Activated CD4-positive, alpha-beta T cell treated with anti-CD3 and anti-CD28 coated beads, Interleukin-2, amount 10 ng/mL, durations not matched to agents 7 days and 5 days (primary cell): ENCODE measurements at places on chromosomes 11 and 22. TPM values are rescaled to one million over a fixed set of nuclear protein-coding genes. Genes with fewer than 3 reads are reported as not detected.

DNA sequence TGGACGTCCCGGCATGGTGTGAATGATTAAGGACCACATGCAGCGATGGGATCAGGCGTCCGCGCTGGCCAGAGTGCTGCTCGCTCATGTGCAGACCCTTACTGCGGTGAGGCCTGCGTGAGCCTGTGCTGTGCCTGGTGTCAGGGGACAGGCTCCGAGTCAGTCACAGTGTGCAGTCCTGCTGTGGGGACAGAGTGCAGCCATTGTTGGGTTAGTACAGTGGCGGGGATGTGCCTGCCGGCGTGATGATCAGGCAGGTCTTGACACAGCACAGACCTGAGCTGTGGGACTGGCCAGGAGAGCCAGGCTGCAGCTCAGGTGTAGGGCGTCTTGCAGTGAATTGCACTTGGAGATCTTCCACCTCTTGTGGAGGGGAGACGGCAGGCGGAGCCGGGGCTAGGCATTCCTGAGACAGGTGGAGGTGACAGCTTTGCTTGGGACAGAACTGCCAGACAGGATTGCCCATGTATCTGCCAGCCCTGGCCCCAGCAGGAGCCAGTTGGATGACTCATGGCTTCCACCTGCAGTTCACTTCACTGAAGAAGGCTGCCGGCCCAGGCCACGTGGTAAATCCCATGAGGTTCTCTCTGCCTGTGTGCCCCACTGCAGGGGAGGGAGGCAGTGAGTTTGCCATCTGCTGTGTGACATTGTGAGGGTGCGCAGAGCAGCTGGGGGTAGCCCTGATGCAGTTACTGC is 17.3 kb downstream of the TRMU start:
- no peak for DNase-seq

- DNase-seq: no peak
These were observed 26.5 kb downstream of the HTR3A start for GRCh38 chr11:114001416-114001815.

DNA sequence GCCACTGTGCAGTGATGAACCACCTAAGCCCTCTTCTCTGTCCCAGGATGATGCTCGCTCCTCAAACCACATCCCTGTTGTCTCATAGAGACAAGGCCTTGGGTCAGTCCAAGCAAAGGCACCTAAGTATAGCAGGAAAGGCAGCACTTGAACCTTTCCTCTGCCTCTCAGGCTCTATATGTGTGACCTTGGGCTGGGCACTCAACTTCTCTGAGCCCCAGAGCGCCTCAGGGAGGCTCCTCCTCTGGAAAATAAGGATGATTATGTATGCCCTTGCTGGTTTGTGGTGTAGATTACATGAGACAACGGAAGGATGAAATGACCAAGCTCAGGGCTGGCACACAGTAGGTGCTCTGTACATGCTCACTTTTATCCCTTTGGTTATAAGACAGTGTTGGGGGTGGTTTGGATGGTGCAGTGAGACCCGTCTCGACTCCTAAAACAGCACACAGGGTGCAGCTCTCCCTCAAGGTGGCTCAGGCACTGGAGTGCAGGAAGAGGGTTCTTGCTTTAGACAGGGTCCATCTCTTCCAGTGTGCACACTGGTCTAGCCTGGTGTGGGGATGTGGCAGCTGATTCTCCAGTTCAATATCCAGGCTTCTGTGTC is 40.2 kb upstream of the ACCSL start:
- no peak for DNase-seq

GRCh38 chr11:10631761-10632160 is 61.8 kb downstream of the IRAG1 start:
- no peak for DNase-seq

The P2RY2 gene
- total RNA-seq: not detected

The SMC1B gene
- total RNA-seq: 0.58 TPM

GRCh38 chr11:134223121-134223520 is 646 bp downstream of the NCAPD3 start:
- peak; percentile 39 for DNase-seq

DNA sequence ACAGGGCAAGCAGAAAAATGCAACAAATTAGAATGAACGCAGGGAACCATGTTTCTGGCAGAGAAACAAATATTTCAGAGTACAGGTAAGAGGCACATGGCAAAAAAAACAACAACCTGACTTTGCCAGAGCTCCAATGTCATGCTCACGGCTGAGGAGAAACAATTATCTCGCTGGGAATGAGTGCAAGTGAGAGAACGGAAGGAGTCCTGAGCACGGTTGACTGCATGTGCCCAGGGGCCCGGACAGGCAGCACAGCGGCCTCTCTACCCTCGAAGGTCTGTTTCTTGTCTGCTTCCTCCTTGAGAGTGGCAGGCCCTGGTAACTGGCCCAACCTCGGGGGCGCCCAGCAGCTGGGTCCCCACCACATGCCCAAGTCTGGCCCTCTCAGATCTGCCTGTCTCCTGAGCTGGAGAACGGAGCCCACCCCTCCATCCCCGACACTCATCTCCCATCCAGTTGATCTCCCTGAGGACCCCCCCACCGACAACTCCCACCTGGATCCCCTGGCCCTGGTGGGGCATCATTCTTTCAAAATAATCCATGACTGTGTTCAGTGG is 24.6 kb upstream of the RTN4R start:
- DNase-seq: no peak

DNA sequence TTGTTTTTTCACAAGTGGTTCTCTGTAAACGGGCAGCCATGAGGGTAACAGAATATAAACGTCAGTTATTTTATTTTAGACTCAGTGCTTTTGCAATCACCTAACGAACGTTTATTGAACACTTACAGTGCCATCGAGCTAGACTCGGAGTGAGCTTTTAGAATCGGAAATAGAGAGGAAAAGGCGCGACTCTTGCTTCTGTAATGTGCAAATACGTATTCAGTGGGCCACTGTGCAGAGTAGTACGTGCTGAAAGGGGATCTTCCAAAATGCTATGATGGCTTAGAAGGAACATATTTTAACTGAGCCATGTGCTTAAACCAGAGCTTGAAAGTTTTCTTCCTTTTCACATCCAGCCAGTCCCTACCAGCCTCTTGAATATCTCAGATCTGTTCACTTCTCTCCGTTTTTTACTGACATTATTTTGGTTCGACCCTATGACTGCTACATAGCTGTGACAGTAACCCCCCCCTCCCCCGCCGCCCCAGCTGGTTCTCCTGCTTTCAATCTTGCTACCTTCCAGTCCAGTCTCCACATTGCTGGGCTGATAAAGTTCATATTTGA is 468 bp downstream of the DDIAS start:
- DNase-seq: peak; percentile 17

GRCh38 chr22:49566141-49566541 is 261.5 kb downstream of the BRD1 start:
- DNase-seq: no peak

- DNase-seq: peak; percentile 44
These were observed 7.7 kb upstream of the TCF20 start for GRCh38 chr22:42277988-42278776.

- no peak for DNase-seq
These were observed 225.8 kb downstream of the ETS1 start for GRCh38 chr11:128361451-128362020.

The TBC1D22A gene
- 39.2 TPM for total RNA-seq

- DNase-seq: no peak
These were observed 30.6 kb downstream of the OR2AT4 start for GRCh38 chr11:75066061-75066460.

DNA sequence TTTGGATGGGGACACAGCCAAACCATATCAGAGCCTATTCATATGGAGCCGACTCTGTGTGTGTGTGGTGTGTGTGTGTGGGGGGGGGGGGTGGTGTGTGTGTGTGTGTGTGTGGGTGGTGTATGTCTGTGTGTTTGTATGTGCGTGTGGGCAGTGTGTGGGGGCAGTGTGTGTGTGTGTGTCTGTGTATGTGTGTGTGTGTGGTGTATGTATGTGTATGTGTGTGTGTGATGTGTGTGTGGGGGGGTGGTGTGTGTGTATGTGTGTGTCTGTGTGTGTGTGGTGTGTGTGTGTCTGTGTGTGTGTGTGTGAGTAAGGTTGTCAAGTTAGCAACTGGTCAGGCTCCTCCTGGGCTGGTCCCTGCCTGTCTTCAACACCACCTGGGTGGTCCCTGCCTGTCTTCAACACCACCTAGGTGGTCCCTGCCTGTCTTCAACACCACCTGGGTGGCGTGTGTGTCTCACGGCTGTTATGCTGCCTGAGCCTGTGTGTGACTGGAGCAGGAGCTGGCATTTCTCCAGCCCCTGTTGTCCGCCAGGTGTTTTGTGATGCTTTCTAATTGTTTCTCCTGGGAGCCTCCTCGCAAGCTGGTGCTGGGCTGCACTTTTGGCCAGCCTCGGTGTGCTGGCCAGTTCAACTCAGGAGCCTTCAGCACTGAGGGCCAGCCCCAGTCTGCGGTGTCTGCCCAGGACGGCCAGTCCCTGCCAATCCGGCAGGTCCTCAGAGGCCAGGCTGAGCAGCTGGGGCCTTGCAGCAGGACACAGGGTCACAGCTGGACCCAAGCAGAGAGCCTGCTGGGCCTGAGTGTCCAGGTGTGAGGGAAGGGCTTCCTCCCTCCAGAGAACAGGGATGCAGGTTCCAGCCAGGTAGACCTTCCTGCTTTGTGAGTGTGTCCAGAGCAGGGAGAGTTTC is 21.5 kb upstream of the PVALB start:
- DNase-seq: no peak

GRCh38 chr11:128890543-128891368 is at the start of gene KCNJ5:
Gene KCNJ5, plus strand, starts transcription at chr11:128891356. Its CDS starts 19,918 bp downstream, at chr11:128911274.
- no peak for DNase-seq

DNA sequence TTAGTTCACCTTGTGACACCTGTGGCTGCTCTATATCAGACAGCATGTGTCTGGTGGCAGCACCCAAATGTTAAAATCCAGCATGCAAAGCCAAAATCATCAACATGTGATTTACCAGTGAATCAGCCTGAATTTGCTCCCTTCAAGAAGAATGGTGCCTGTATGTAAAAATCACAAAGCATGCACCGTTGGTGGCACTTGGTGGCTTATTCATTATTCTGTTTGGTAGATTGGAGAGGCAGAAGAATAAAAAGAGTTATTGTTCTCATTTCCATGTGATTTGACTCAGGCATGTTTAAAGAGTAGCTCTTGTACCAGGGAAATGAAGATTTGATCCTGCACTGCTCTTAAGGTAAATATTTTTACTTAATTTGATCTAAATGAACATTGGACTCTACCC is 143.9 kb upstream of the MPPED2 start:
- no peak for DNase-seq

DNA sequence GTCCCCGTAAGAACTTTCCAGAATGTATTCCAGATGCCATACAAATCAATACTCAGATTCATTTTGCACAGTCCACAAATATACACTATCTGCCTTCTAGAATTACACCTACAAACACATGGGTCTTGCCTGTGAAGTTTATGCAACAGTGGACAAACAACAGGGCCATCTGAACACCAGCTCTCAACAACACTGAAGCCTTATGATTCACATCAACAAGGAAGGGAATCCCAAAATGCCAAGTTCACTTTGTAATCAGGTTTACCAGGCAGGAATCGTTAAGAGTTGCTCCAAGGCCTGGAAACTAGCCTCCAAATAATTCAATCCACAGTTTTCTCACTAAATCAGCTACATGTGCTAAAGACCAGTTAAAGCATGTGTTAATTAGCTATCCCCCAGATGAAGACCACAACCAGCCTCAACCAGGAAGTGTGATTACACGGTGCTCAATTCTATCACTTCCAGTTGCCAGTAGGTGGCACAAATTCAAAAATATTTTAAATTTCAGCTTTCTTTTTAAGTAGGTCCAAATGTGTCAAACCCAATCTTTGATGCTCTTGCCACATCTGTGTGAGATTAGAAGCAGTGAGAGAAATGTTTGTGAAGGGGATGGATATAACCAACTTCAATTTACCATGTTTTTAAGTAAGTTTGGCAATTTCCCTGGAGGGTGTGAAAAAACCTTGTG is 139.1 kb upstream of the BDNF start:
- DNase-seq: no peak

GRCh38 chr11:90134478-90135003 is at the start of gene NAALAD2:
Gene NAALAD2, plus strand, starts transcription at chr11:90134663. Its CDS starts 96 bp downstream, at chr11:90134759.
- DNase-seq: no peak

The OR2AG2 gene
- total RNA-seq: not detected

DNA sequence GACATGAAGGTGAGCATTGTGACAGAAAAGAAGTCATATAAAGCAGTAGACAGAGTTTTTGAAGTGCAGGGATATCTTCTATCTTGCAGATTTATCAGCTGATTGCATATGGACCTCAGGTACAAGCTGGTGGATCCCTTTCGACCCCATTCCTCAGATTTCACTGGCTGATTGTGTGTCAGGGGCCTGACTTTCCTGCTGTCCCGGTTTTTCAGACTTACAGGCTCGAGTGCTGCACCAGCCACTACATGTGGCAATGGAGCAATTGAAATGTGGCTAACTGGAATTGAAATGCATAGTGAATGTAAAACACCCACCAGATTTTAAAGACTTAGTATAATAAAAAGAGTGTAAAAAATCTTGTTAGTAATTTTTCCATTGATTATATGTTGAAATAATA is 50.3 kb downstream of the CLMP start:
- no peak for DNase-seq

DNA sequence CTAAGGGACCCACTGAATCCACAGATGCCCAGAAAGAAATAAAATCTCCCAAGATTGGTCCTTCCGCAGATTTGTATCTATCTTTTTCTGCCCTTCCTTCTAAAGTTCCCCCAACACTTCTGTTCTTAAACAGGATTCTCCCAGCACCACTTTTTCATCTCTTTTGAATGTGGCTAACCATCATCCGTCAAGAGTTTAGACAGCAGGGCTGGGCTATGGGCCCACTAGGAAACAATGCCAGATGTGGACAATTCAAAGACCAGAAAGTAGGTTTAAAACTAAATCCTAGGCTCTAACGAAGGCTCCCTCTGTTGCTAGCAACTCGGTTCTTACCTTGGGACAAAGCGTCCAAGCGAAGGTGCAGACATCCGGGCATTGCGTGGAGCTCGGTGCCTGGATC is 100.0 kb downstream of the AMBRA1 start:
- no peak for DNase-seq

DNA sequence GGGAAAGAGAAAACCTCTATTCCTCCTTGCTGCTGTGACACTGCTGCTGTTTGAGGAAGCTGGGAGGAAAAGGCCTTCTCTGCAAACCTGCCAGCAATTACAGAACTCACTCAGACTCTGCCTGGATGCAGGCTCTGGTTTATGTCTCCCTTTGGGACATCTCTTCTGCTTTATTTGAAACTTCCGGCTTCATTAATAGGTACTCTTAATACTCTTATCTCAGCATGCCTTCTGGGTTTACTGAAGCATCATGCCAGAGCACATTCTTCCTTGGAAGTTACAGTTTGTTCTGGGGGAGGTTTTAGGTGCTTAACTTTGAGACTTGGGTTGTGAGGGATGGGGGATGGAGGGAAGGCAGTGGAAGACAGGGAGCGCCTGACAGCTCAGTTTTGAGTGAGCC is 79.9 kb downstream of the NAV2 start:
- no peak for DNase-seq
